Adipocyte (in vitro differentiated cells): ENCODE measurements at places on chromosomes 7 and 10.

DNA sequence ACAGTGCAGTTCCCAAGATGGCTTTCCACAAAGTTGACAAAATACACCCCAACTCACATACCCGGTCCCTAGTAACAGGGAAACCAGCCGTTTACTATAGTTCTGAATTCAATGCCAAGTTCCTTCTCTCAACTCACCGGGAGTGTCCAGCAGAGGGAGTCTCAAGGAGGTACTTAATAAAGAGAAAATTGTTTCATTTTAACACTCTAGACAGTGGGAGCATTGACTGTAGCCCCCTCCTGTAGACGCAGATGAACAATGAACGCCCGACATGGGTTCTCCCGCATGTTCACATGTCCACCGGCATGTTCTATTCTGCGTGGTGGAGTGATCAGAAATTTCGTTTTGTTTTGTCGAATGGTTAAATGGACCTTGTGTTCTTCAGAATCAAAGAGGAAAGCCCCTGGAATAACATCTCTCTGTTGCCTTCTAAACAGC, 1.9 kb downstream of the HIPK2 start:
- peak; percentile 92 for DNase-seq

DNA sequence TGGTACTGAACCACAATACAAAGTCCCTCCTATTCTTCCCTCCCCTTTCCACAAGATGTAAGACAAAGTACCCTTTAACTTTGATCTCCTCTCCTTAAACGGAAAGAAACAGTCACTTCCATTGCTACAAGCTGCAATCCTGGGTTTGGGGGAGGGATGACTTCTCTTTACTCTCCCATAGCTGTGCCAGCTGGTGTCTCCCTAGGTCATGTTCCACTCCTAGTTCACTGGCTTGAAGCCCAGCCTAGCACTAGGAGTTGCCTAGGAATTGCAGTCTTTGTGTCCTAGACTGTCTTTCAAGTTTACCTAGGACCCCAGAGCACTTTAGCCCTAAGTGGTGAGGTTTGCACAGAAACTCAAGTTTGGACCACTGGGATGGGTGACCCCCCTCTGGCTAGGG, 311.1 kb downstream of the HPSE2 start:
- DNase-seq = no peak

- no peak for DNase-seq
Observed at GRCh38 chr10:126301701-126302475, 86.4 kb downstream of the ADAM12 start.

DNA sequence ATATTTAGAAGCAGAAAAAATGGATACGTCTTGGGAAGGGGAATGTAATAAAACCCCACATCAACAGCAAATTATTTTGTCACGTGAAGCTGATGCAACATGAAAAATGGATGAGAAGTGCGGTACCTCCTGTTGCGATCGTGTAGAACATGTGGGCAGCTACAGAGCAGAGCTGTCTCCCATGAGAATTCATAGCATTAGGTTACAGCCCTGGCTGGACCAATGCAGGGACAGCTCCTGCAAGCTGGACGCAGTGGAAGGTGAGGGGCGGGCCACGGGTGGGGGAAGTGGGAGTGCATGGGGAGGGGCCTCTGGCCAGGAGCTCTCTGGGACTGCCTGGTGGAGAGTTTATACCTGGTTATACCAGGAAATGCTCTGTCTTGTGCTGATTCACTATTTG, 120.3 kb downstream of the GATA3 start:
- no peak for DNase-seq
